ENCODE measurements at places on chromosomes 2 and 18. TPM values are rescaled to one million over a fixed set of nuclear protein-coding genes. Genes with fewer than 3 reads are reported as not detected.

SIX2 gene
- total RNA-seq: 2.3 TPM

UGT1A10 gene
- total RNA-seq: not detected

AGXT gene
- not detected for total RNA-seq

SERPINB11 gene
- not detected for total RNA-seq

SH3BP4 gene
- total RNA-seq: 34.5 TPM

- peak; percentile 84 for DNase-seq
Measured at GRCh38 chr2:135985018-135985825, at the start of gene DARS1. Gene DARS1, minus strand, starts transcription at chr2:135985626. Its CDS starts 158 bp downstream, at chr2:135985468.

- DNase-seq: no peak
Measured at GRCh38 chr2:176612736-176613135, 343.5 kb downstream of the MTX2 start.
